ENCODE measurements at places on chromosomes 16 and 17.

GRCh38 chr16:49093939-49094338, 187.7 kb downstream of the CBLN1 start:
- no peak for DNase-seq

GRCh38 chr16:4489030-4489429, 12.8 kb downstream of the HMOX2 start:
- no peak for DNase-seq

- DNase-seq: no peak
These were observed 13.0 kb downstream of the SLC52A1 start for GRCh38 chr17:5022171-5022711.

- DNase-seq: no peak
These were observed 53.9 kb upstream of the CRISPLD2 start for GRCh38 chr16:84765616-84766580.

DNA sequence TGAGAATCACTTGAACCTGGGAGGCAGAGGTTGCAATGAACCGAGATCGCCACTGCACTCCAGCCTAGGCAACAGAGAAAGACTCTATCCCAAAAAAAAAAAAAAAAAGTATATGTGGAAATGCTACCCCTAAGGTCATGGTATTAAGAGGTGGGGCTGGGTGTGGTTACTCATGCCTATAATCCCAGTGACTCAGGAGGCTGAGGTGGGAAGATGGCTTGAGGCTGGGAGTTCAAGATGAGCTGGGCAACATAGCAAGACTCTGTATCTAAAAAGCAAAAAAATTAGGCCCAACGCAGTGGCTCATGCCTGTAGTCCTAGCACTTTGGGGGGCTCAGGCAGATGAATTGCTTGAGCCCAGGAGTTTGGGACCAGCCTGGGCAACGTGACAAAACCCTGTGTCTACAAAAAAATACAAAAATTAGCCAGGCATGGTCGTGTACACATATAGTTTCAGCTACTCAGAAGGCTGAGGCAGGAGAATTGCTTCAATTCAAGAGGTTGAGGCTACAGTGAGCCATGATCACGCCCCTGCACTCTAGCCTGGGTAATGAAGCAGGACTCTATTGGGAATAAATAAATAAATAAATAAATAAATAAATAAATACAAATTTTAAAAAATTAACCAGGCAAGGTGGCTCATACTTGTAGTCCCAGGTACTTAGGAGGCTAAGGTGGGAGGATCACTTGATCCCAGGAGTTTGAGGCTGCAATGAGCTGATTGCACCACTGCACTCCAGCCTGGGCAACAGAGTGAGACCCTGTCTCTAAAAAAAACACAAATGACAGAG, 32.3 kb upstream of the NUFIP2 start:
- DNase-seq: no peak

GRCh38 chr17:71118039-71118438, 948.7 kb downstream of the KCNJ2 start:
- no peak for DNase-seq

DNA sequence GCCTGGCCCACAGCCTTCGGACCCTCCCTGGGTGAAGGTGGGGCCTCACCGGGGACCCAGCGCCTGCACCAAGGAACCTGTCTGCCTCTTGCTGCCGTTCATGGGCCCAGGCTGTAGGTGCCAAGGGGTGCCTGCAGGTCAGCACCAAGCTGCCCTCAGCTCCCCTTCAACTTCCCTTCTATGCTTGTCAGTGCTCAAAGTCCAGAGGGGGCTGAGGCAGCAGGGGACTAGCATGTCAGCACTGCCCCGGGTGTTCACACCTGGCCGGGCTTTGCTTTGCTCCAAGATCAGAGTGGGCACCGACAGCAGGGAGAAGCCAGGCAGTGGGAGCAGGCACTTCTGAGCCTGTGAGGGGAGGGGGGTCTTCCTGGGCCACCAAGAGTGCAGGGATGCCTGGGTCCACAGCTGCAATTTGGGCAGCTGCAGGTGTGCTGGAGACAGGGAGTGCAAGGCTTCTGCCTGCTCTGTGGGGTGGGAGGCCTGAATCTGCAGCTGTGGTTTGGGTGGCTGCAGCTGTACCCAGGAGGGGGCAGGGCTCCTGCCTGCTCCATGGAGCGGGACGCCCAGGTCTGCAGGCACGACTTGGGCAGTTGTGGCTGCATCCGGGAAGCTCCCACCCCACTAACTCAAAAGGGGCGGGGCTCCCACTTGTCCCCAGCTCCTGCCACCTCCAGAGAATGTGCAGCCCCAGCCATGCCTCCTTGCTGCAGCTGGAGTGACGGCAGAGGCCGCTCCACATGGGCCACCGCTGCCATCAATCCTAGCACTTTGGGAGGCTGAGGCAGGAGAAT, 27.6 kb upstream of the PRM1 start:
- no peak for DNase-seq

- DNase-seq: no peak
These were observed 19.7 kb upstream of the SRCIN1 start for GRCh38 chr17:38625482-38625881.

DNA sequence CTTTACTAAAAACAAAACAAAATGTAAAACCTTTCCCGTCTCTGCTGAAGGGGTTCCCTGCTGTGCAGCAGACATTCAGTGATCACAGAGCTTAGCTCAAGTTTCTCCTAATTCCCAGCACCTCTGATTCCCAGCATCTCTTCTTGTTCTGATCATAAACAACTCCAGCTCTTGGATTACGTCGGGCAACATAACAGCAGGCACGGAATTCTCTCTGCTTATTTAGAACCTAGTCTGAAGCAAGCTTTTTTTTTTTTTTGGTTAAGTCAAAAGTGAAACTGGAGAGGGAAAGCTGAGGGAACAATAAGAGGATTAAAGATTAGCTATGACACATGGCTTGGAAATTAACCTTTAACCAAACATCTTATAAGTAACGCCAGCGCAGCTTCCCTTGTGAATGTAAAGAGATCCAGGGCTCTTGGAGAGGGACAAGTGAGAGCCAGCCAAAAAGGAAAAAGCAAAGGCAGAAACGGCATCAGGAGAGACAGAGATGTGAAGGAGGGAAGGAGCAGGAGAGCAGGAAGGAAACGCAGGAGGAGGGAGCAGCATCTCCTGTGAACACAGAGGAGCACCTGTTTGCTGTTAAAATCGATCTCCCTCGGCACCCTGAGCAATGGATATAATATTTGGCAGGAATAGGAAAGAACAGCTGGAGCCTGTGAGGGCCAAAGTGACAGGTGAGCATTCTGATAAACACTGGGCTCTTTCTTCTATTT, at the start of gene BCO1:
TSS of gene BCO1 (plus strand) at position 394 of the 716 bp plus-strand sequence. CDS start at position 614, 220 bp downstream.
- DNase-seq: no peak

GRCh38 chr17:59892251-59892923, 356 bp downstream of the TUBD1 start:
- no peak for DNase-seq

- DNase-seq: no peak
These were observed 230.1 kb downstream of the SLC39A11 start for GRCh38 chr17:72862276-72862999.

DNA sequence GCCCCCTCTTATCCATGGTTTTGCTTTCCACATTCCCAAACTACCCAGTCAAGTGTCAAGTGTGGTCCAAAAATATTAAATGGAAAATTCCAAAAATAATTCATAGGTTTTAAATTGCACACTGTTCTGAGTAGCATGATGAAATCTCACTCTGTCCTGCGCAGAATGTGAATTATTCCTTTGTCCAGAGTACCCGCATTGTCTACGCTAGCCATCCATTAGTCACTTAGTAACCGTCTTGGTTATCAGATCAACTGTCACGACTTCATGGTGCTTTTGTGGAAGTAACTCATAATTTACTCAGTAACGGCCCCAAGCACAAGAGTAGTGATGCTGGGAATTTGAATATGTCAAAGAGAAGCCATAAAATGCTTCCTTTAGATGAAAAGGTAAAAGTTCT, 94.9 kb downstream of the SLC39A11 start:
- DNase-seq: peak; percentile 2

Data from Right ventricle myocardium inferior (tissue), 1 donor.